GM10248 (cell line): ENCODE measurements at places on chromosomes 2 and 18.

DNA sequence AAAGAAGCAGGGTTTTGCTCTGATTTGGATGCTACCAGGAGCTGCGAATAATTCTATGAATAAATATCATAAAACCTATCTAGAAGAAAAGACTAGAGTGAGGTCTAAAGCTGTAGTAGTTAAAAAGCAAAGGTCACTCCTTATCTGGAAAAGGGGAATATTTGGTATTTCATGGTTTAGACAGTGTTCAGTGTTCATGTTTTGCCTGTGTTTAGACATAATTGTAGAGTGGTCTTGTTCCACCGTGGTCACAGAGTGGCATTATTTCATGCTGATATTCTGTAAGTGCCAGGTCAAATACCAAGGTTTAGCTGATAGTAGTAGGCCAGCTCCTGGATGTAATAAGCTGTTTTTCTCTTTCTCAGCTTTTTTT, 10.8 kb downstream of the SPAST start:
- DNase-seq: no peak

GRCh38 chr2:31097962-31098613, 40.2 kb downstream of the GALNT14 start:
- no peak for DNase-seq

- no peak for DNase-seq
These were observed 2.4 kb downstream of the PAX8 start for GRCh38 chr2:113276216-113276760.

DNA sequence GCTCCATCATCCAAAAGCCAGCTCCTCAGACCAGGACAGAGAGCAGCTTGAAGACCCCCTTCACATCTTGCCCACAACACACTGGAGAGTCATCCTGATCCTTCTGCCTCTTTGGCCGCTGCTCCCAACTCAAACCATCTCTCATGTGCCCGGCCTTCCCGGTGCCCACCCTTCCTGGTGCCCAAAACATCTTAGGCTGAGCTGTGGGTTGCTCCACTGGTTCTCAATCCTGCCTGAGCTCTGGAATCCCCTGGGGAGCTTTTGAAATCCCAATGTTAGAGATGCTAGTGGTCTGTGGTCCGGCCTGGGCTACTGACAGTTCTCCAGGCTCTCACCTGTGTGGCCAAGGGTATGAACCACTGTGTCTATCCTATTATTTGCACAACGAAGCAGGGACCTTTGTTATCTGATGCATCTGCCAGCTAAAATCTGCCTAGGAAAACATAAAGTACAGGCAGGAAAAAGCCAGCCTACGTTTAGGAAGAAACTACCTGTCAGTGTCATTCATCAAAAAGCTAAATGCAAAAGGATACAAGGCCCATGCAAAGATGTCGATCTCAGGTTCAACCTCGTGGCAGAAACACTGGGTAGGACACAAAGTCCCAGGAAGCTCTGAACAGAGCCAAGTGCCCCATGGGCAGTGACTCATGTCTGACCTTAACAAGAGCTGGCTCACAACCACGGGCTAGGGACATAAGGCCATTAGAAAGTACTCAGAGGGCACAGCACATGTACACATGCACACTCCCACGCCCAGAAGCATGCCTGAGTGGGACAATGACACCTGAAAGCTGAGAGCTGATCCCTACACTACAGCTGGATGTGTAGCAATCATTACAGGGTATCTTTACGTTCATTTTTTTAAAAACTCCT, 30.8 kb downstream of the TBC1D8 start:
- no peak for DNase-seq

GRCh38 chr2:116224610-116225009, 1589.9 kb upstream of the DDX18 start:
- DNase-seq: no peak

DNA sequence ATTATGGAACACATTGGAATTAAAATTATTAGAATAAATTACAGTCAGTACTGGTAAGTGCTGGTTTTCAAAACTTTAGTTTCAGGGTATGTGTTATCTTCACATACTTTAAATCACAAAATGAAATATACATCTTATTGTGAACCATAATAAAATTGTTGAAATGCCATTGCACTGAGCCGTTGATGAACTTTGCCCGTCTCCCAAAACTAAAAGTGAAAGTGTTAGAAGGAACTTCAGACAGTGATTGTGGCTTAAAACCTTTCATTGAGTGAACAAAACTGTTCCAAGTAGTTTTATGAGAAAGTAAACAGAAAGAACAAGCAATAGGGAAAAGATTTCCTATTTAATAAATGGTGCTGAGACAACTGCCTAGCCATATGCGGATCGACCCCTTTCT, 811.6 kb downstream of the PLCL1 start:
- DNase-seq: no peak

GRCh38 chr2:140808820-140809219, 1322.0 kb downstream of the LRP1B start:
- DNase-seq: no peak

DNA sequence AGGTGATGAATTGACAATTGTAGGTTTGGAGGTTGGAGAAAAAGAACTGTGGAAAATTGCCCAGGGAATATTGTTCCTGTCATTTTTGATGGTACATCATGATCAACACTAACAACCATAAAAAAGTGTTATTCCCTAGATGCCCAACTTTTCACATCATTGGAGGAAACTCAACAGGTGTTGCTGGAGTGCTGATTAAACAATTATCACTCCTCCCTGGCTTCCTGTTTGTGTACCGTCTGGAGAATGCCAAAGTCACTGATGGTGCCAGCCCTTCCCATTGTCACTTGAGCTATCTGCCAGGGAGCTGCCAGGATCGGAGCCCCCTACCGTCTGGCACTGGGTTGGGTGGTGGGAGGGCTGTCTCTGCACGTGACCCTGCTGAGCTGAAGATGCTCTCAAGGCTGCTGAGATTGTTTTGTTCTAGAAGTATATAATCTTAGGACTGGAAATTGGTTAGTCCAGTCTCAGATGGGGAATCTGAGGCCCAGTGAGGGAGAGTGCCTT, 156.9 kb downstream of the PRKCE start:
- DNase-seq: no peak
